ENCODE measurements at places on chromosomes 6 and 20. TPM values are rescaled to one million over a fixed set of nuclear protein-coding genes. Genes with fewer than 3 reads are reported as not detected.

SYCP2 gene
- 13.5 TPM for total RNA-seq

DNA sequence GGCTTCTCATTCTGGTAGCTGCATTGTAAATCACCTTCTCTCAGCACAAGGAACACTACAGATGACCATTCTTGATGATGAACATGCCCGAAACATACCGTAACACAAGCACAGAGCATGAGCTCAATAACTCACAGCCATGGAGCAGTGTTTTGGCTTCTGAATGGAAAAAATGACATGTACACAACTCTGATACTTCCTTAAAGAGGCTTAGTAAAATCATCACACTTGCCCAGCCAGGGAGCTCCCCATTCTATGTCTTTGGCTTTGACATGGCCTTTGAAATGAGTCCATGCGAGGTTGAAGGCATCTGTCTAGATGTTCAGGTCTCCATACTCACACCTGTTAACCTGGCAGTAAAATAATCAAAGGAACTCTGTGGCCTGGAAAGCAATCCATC lies 87.6 kb downstream of the MYB start:
- no peaks in the 10 kb centered on the region for H3K36me3 ChIP-seq
- no peaks in the 10 kb centered on the region for H3K27me3 ChIP-seq
- H3K4me1 ChIP-seq = no peaks in the 10 kb centered on the region
- DNase-seq = no peak
- no peak overlapping the region for H3K4me3 ChIP-seq

GRCh38 chr20:54654450-54654849 lies 179.1 kb downstream of the DOK5 start:
- no peaks in the 10 kb centered on the region for H3K36me3 ChIP-seq
- H3K27ac ChIP-seq = no peak overlapping the region
- H3K4me3 ChIP-seq = no peak overlapping the region
- no peak for DNase-seq
- no peaks in the 10 kb centered on the region for H3K4me1 ChIP-seq
- H3K27me3 ChIP-seq = peaks cover 5% of the 10 kb centered on the region

CLVS2 gene
- not detected for total RNA-seq

NT5E gene
- total RNA-seq = 17.3 TPM

DNA sequence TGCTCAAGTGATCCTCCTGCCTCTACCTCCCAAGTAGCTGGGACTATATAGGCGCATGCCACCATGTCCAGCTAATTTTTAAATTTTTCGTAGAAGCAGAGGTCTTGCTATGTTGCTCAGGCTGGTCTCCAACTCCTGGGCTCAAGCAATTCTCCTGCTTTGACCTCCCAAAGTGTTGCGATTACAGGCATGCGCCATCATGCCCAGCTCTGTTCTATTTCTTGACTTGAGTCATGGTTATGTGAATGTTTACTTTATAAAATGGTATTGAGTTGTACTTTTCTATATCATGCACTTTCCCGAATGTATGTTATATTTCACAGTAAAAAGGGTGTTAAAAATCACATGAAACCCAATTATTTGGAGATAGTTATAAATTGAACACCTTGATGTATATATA lies 17.3 kb upstream of the ATXN1 start:
- DNase-seq = no peak
- H3K27me3 ChIP-seq = peaks cover 3% of the 10 kb centered on the region
- peaks cover 4% of the 10 kb centered on the region for H3K36me3 ChIP-seq
- no peak overlapping the region for H3K4me3 ChIP-seq
- no peaks in the 10 kb centered on the region for H3K4me1 ChIP-seq
- no peak overlapping the region for H3K27ac ChIP-seq

- H3K4me3 ChIP-seq = no peak overlapping the region
- no peak for DNase-seq
- H3K27me3 ChIP-seq = peaks cover 2% of the 10 kb centered on the region
- no peak overlapping the region for H3K27ac ChIP-seq
- peaks cover 7% of the 10 kb centered on the region for H3K4me1 ChIP-seq
- no peaks in the 10 kb centered on the region for H3K36me3 ChIP-seq
These were observed 50.5 kb upstream of the ENPP5 start for GRCh38 chr6:46221222-46221793.

DNA sequence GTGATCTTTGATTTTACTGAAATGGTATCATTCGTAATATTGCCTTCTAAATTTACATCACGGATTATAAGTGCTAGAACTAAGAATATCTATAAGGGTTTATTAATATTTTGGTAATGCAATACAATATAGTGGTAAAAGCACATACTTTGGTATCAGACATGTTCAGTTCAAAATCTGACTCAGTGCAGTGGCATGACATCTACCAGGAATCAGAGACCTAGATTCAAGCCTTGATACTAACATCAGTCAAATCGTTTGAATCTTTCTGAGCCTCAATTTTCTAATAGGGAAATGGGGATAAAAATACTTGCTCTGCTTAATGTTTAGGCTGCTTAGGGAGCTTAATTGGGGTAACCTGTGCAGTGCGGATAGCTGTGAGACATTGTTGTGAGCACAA lies 488.0 kb downstream of the BCKDHB start:
- no peak overlapping the region for H3K4me3 ChIP-seq
- no peaks in the 10 kb centered on the region for H3K27me3 ChIP-seq
- H3K4me1 ChIP-seq = no peaks in the 10 kb centered on the region
- no peak for DNase-seq
- no peak overlapping the region for H3K27ac ChIP-seq
- H3K36me3 ChIP-seq = no peaks in the 10 kb centered on the region

DNA sequence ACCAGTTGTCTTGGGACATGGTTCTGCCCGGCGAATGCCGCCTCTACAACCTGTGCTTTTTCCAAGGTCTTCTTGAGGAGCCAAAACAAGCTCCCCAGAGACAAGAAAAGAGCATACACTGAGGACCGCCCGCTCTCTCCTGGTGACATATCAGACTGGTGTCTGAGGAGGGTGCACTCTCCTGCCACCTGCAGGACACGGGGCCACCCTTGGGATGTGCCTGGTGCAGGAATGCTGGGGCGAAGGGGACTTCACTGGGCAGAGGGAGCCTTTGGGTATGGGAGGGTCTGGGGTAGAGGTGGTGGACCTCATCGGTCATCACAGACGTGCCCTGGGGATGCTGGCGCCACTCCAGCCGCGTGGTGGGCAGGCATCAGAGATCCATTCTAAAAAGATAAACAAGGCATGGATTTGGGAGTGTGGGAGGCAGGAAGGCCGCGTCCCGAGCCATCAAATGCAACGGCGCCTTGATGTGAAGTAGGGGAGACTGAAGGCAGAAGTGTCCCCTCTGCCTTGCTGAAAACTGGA lies 163.3 kb downstream of the CD83 start:
- H3K27ac ChIP-seq = no peak overlapping the region
- no peaks in the 10 kb centered on the region for H3K36me3 ChIP-seq
- peaks cover 20% of the 10 kb centered on the region for H3K4me1 ChIP-seq
- no peak overlapping the region for H3K4me3 ChIP-seq
- DNase-seq = no peak

GRCh38 chr20:36851490-36851889 lies 24.4 kb upstream of the TLDC2 start:
- H3K4me1 ChIP-seq = peaks cover 2% of the 10 kb centered on the region
- H3K36me3 ChIP-seq = no peaks in the 10 kb centered on the region
- H3K27me3 ChIP-seq = no peaks in the 10 kb centered on the region
- H3K27ac ChIP-seq = no peak overlapping the region
- no peak overlapping the region for H3K4me3 ChIP-seq

DNA sequence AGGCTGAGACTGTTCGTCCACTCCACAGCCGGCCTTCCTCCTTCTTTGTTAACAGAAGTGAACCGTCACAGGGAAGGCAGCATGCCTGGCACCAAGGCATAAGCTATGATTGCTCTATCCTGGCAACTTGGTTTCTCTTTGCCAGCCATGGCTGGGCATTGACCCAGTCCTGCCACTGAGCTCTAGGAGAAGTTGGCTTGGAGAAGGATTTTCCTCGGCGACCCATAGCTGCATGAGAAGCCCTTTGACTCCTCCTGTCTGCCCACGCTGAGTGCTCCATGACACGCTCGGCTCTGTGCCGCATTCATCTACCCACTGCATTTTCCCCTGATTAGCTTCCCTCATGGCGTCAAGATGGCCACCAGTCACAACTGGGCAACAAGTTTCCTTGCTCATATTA lies 111.8 kb upstream of the EXOC2 start:
- H3K4me1 ChIP-seq = no peaks in the 10 kb centered on the region
- no peaks in the 10 kb centered on the region for H3K36me3 ChIP-seq
- H3K27me3 ChIP-seq = peaks cover 24% of the 10 kb centered on the region
- H3K27ac ChIP-seq = no peak overlapping the region
- H3K4me3 ChIP-seq = no peak overlapping the region

Measured in activated CD8-positive, alpha-beta memory T cell treated with anti-CD3 and anti-CD28 coated beads, Interleukin-2, amount 10 ng/mL, durations not matched to agents 7 days and 5 days (primary cell).